ENCODE measurements at places on chromosomes 1 and 21.

- DNase-seq = no peak
Observed at GRCh38 chr1:172377565-172377964, 42.9 kb upstream of the C1orf105 start.

DNA sequence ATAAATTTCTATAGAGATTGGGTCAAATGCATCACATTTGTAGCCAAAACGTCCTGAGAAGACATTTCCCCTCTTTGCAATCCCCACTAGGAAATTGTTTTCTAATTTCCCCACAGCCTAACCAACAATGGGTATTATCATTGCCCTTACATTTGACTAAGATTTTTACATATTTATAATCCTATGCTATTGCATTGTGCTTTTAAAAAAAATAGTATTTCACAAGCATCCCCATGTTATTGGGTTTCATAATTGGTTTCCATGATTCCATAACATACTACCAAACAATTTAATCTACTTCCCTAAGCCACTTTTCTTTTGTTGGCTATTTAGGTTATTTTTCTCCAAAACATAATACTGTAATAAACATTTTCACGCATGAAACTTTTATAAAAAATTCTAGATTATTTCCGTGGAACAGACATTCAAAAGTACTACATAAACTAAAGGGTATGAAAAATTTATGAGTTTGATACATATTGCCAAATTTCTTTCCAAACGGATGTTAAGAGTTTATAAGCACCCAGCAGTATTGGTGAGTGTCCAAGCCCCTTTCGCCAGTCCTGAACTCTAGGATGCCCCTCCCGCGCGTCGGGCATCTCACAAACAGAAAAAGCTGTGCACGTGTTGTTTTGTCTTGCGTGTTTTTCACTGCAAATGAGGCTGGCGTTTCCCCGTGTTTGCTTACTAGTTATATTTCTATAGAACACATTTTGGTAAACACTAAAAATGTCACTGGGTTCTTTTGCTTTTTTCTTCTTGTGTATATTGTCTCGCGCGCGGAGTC, 2.0 kb upstream of the LHX4 start:
- DNase-seq = no peak

- no peak for DNase-seq
Observed at GRCh38 chr1:25651824-25652741, 35.5 kb downstream of the MAN1C1 start.

- DNase-seq = no peak
Observed at GRCh38 chr1:935751-936231, 12.1 kb downstream of the SAMD11 start.

- DNase-seq = no peak
Observed at GRCh38 chr21:34284666-34285065, 79.1 kb upstream of the KCNE2 start.

DNA sequence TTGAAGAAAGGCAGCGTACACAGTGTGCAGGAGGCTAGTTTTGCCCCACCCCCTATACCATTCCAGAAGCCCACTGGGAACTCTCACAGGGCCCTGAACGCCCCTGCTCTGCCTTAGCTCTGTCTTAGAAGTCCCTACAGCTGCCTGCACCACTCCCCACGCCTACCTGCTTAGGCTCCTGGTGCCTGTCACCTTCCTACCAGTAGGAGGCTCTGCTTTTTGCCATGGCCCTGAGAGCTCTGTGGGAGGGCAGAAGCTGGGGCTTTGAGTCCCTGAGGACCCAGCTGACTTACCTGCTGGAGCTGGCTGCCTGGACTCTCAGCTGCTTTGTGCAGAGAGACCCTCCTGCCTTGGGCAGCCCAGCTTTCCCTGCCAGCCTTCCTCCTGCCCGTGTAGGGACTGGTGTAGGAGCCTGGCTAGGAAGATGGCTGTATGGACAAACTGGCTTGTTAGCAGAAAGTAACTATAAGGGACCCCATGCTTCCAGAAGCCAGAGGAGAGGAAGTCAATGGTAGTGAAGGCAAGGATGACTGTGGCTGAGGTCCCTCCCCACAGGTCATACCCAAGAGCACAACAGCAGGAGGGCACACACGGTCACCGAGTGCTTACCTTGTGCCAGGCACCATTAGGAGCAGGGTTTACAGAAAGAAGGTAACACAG, 9.8 kb upstream of the CELSR2 start:
- peak; percentile 32 for DNase-seq

DNA sequence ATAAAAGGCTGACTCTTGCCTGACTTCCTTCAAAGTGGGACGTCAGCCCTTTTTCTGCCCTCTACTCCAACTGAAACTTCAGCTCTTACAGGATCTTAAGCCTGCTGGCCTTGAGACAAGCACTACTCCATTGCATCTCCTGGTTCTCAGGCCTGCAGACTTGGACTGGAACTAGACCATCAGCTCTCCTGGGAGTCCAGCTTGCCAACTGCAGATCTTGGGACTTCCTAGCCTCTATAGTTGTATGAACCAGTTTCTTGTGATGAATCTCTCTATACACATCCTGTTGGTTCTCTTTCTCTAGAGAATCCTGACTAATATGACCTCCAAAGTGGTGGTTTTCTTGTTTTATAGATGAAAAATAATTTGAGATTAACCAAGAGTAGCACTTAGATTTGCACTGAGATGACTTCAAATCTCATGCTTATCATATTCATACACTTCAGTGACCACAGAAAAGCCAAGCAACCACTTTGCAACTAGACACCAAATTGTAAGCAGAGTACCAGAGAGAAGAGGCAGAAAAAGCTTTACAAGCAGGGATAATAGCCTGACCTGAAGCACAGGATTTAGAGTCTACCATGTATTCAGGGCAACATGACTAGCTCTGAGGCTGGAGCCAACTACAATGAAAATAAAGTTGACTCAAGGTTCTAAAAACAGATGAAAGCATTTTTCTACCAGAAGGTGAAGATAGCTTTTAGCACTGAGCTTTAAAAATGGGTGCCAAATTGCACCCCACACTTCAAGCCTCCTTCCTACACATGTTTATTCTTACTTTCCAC, 661.3 kb upstream of the USP24 start:
- DNase-seq = no peak

DNA sequence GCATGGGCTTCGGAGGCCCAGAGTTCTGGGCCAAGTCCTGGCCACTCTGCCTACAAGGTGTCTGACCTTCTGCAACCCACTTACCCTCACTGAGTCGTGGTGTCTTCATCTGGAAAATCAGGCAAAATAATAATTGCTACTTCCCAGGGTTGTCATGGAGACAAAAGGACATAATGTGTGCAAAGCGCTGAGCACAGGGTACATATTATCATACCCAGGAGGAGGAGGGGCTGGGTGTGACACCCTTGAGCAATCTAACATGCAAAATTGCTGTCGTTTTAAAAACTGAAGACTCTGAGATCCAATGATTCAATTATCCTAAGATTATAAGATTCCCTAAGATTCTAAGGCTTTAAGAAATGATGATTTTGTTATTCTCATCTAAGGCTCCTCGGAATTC, 459.5 kb downstream of the PTPRU start:
- no peak for DNase-seq

GRCh38 chr1:54125386-54126070, 27.3 kb downstream of the CDCP2 start:
- no peak for DNase-seq

- DNase-seq = no peak
Observed at GRCh38 chr21:16942703-16943102, 570.1 kb upstream of the CXADR start.

DNA sequence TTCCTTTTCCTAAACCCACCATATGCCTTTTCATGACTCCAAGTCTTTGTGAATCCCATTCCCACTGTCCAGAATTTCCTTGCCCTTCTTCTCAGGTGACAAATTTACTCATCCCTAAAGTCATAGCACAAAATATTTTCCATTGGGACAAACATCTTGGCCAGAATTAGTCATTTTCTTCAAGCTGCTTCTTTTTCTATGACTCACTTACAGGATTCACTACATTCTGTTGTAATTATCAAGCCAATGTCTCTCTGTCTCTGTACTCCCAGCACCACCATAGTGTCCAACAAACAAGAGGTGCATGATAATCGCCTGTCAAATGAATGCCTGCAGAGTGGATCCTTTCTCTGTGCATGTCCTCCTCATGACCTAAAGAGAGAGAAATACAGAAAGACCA, 37.8 kb downstream of the SGIP1 start:
- DNase-seq = no peak

GRCh38 chr1:9280015-9280860, 12.5 kb upstream of the SPSB1 start:
- no peak for DNase-seq

- no peak for DNase-seq
Observed at GRCh38 chr1:237705462-237705861, 185.3 kb downstream of the ZP4 start.

GRCh38 chr21:38494703-38495102, 3.6 kb downstream of the ERG start:
- no peak for DNase-seq

GRCh38 chr21:45994086-45994661, 12.6 kb downstream of the COL6A1 start:
- DNase-seq = peak; percentile 52

DNA sequence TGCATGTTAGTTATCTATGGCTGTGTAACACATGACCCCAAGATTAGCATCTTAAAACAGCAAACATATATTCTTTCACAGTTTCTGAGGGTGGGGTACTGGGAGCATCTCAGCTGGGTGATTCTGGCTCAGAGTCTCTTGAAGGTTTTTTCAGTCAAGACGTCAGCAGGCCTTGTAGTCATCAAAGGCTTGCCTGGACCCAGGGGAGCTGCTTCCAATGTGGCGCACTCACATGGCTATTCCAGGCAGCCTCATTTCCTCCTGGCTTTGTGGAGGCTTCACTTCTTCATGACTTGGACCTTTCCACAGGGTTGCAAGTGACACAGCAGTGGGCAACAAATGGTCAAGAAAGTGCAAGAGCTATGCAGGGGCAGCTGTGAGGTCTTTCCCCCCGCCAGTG, 114.7 kb downstream of the ACTL8 start:
- no peak for DNase-seq

DNA sequence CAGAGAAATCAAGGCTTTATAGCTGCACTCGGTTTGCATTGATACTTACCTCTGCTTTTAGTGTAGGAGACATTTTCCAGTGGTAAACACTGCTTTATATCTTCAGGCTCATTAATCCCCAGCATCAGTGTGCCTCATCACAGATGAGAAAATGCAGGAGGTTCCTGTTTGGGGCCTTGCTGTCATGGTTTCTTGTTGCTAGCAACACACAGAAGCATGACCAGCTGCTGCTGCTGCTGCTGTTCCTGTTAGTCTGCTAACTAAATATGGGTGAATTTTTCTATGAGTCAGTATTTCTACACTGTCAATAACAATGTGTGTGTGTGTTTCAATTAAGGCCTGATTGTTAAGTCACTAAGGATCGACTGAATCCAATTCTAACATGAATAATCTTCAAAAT, 85.8 kb upstream of the RGS1 start:
- DNase-seq = peak; percentile 74

GRCh38 chr1:19739628-19740027, 60.1 kb downstream of the TMCO4 start:
- no peak for DNase-seq

- no peak for DNase-seq
Observed at GRCh38 chr1:58713841-58714240, 14.0 kb upstream of the MYSM1 start.

DNA sequence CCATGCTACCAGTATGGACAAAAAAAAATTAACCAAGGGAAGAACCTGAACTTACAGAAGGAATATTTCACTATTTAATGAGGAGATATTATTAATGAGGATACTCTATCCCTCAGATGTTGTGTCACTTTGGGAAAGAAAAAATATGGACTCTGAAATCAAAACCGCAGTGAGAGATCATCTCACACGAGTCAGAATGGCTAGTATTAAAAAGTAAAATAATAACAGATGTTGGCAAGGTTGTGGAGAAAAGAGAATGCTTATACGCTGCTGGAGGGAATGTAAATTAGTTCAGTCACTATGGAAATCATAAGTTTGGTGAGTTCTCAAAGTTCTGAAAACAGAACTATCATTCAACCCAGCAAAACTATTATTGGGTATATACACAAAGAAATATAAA, 30.9 kb downstream of the TNFSF4 start:
- DNase-seq = no peak

- DNase-seq = no peak
Observed at GRCh38 chr1:218587900-218588299, 242.8 kb downstream of the TGFB2 start.

DNA sequence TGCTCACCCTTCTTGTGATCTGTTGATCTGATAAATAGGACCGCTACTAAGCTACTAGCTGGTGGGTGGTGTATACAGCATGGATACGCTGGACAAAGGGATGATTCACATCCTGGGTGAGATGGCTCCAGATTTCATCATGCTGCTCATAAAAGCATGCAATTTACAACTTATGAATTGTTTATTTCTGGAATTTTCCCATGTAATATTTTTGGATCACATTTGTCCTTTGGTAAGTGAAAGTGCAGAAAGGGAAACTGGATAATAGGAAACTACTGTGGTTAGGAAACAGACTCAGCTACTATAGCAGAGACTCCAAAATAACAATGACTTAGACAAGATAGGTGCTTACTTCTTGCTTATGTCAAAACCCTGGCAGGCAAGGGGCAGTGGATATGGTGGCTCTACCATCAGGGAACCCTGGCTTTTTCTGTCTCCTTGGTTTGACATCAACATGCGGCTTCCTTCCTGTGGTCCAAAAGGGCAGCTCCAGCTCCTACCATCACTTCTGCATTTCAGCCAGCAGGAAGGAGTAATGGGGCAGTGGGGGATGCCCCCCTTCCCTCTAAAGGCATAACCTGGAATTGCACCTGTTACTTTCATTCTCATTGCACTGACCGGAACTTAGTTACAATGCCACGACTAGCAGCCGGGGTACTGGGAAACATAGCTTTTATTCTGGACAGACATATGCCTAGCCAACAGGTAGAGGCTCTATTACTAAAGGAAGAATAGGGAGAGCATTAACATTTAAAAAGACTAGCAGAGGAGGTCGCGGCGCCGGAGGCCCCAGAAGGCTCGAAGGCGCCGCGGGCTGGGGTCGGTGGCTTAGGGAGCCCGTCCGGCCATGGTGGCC, 13.8 kb upstream of the AK2 start:
- DNase-seq = no peak

Measured in Right ventricle myocardium inferior (tissue), 1 donor.